ENCODE measurements at places on chromosomes 2 and 18. TPM values are rescaled to one million over a fixed set of nuclear protein-coding genes. Genes with fewer than 3 reads are reported as not detected.

DNA sequence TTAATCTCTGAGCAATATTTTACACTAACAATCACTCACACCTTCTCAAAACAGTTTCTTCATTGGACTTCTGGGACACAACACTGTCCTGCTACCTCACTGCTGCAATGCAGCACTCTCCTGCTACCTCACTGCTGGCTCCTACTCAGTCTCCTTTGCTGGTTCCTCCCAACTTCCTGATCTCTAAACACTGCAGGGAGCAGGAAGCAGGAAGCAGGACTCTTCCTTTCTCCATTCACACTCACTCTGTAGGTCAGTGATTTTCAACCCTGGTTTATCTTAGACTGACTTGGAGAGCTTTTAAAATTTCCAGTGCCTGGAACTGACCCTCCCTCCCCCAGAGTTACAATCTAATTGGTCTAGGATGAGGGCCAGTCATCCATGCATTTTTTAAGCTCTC is 243.4 kb upstream of the RBBP8 start:
- no peak for DNase-seq

Gene B3GNT7
- total RNA-seq, result 1.5 TPM

GRCh38 chr2:42601076-42601475 is 32.6 kb downstream of the MTA3 start:
- no peak for DNase-seq

Gene CELF4
- total RNA-seq, result 1.8 TPM

Gene EML6
- 1.6 TPM for total RNA-seq

DNA sequence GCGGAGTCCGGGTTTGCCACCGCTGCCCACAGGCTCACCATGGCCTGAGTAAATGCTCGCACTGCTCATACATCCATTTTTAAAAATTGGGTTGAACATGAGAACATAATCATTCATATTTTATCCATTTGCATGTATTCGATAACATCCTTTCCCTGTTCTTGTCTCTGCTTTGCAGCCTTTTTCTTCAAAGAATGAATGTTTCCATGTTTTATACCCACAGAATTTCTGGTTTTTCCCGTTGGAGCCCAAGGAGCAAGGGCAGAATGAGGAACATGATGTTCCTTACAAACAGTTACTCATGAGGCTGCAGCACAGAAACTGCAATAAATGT is 146.5 kb downstream of the CCDC74A start:
- no peak for DNase-seq

Gene HSBP1L1
- not detected for total RNA-seq

GRCh38 chr2:28206762-28207161 is 185.9 kb upstream of the FOSL2 start:
- no peak for DNase-seq

Gene EVX2
- not detected for total RNA-seq

GRCh38 chr2:25331686-25332365 is 9.9 kb downstream of the DNMT3A start:
- no peak for DNase-seq

GRCh38 chr2:7986431-7986830 is 695.4 kb upstream of the ID2 start:
- DNase-seq, result no peak

Gene PNPT1
- total RNA-seq, result 33.5 TPM

GRCh38 chr18:1578505-1578904 is 673.8 kb downstream of the ADCYAP1 start:
- no peak for DNase-seq

Gene SERPINB10
- total RNA-seq, result not detected

- no peak for DNase-seq
Measured at GRCh38 chr2:29129586-29130281, 14.5 kb downstream of the CLIP4 start.

Gene NAT8
- total RNA-seq, result not detected

Gene CACNB4
- total RNA-seq, result 14.2 TPM

Gene ABCG5
- total RNA-seq, result not detected

Gene ACTR3
- 120 TPM for total RNA-seq

GRCh38 chr2:121350402-121350775 is 65.4 kb upstream of the TFCP2L1 start:
- DNase-seq, result no peak

Gene ACTR2
- 84.6 TPM for total RNA-seq

DNA sequence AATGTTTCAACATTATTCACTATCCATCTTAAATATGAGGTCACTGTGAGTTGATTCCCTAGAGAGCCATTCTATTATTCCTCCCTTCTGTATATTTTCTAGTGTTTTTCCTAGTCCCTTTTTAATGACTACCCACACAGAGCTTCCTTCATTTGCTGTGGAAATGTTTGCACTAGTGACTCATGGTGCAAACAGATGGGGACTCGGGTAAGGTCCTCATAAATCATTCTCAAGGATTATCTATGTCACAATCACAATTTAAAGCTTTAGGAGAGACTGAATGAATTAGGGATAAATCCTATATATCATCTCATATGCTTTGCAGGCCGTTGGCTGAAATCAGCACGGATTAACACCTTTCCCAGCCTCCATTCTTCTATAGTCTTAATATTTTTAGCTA is 159.6 kb downstream of the DCC start:
- DNase-seq, result no peak

DNA sequence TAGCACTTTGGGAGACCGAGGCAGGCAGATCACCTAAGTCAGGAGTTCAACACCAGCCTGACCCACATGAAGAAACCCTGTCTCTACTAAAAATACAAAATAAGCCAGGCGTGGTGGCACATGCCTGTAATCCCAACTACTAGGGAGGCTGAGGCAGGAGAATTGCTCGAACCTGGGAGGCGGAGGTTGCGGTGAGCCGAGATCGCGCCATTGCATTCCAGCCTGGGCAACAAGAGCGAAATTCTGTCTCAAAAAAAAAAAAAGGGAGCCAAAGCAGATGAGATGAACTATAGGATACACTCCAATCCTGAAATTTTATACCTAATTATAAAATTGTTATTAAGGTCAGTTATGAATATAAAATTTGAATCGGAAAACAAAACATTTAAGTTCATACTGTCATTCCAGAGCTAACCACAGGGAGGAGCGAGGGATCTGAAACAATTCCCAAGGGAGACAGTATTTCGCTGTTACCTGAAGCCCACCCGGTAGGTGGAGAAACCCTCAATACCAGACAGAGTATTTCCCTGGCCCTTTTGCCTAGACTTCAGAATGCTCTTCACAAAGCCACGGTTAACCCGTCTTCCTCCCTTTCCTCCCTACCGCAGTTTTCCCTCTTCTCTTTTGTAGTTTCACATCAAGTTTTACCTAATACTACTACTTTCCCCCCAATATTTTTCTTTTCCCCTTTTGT is 1.4 kb downstream of the PPM1G start:
- peak; percentile 78 for DNase-seq

Gene CTDSP1
- 70.5 TPM for total RNA-seq

Gene OSBPL6
- 14.8 TPM for total RNA-seq

Gene ZNF236
- 14.3 TPM for total RNA-seq

GRCh38 chr18:37322492-37323035 is 243.0 kb downstream of the CELF4 start:
- DNase-seq, result peak; percentile 76

Gene DYNAP
- total RNA-seq, result not detected

All from neural progenitor cell (in vitro differentiated cells).